ENCODE measurements at places on chromosomes 4 and X.

DNA sequence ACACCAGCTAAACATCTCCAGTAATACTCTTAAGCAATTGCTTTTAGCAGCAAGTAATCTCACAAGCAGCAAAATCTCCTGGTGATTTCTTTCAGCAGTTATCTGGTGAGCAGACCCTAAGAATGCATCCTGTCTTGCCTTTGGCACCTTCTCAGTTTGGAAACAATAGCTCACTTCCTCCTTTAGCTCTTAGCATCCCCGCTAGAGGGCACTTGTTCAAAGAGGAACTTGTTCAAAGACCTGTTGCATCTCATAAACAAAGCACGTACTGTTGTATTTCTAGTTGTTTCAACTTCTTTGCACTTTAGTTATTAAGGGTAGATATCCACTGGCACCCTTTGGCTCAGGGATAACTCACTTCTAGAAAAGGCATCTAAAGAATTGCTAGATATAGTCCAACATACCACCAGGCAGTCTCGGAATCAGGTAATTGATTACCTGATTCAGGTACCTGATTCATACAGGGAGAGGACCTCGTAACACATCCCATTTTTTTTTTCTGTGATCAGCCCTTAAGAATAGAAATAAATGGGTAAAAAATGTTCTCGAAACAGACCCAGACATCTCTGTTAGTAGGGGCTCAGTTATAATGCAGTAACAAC, 81.9 kb upstream of the QRFPR start:
- peak; percentile 59 for DNase-seq

DNA sequence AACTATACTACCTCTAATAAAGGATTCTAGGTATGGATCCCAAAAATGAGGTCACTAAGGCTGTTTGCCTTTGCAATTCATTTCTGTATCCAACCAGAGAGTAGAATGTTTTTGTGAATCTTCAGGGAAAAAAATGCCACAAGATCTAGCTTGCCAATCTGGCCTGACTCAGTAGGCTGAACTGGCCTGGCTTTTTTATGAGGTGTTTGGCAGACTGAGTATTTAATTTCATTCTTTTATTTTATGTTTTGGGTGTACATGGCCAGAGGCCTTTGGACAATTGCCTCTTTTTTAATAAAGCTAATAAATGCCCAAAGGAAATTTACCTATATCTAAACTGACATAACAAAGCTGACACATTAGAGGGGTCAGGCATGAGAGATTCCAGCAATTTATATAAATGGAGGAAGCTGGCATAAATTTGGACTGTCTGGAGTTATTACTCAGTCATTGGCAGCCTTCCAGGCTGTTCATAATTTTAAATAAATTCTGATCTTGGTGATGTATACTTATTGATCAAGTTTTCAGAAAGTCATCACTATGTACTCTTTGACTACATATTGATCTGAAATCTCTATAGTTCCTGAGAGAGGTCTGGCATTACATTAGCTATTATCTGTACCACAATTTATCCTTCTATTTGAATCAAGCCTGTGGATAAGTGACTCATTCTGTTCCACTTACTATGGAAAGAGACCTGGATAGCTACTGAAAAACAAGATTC, 376.4 kb upstream of the NOCT start:
- no peak for DNase-seq

DNA sequence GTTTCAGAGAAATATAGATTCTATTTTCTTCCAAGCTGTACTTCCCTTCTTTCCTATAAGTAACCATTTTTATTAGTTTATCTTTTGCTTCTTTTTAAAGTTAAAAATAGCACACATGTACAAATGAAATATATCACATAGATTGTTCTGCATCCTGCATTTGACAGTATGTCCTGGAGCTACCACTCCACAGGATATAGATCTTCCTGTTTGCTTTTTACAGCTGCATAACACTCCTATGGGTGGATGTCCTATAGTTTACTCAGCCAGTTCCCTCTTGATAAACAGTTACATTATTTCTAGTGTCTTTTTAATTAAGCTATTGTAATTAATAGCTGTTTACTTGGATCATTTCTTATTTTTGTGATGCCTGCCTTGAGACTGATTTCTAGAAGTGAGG, 301.6 kb upstream of the DDX53 start:
- no peak for DNase-seq

GRCh38 chr4:101158134-101158482, 189.2 kb downstream of the PPP3CA start:
- DNase-seq, result no peak

All from fibroblast of the conjunctiva (primary cell).